ENCODE measurements at places on chromosomes 6 and 20. TPM values are rescaled to one million over a fixed set of nuclear protein-coding genes. Genes with fewer than 3 reads are reported as not detected.
A peak's percentile ranks its signal among the peaks of the same experiment; 100 is the strongest.

LINC00237 gene
- total RNA-seq = not detected

ZNF451 gene
- 69.3 TPM for total RNA-seq

CYP39A1 gene
- total RNA-seq = 0.84 TPM

PRND gene
- total RNA-seq = not detected

OTOR gene
- not detected for total RNA-seq

SLC13A3 gene
- 0.66 TPM for total RNA-seq

TSHZ2 gene
- 0.72 TPM for total RNA-seq

SASH1 gene
- total RNA-seq = 13.3 TPM

BPIFB1 gene
- total RNA-seq = not detected

PTK7 gene
- total RNA-seq = 728 TPM

TINAG gene
- not detected for total RNA-seq

MATN4 gene
- 0.19 TPM for total RNA-seq

NT5E gene
- total RNA-seq = 77.4 TPM

GCLC gene
- 26.9 TPM for total RNA-seq

GRCh38 chr20:62758226-62758912, 37.9 kb upstream of the MRGBP start:
- DNase-seq = no peak

GRCh38 chr6:119683031-119683430, 333.5 kb upstream of the MAN1A1 start:
- DNase-seq = no peak

GRCh38 chr6:26624557-26624956, 27.8 kb downstream of the ABT1 start:
- no peak for DNase-seq

DNA sequence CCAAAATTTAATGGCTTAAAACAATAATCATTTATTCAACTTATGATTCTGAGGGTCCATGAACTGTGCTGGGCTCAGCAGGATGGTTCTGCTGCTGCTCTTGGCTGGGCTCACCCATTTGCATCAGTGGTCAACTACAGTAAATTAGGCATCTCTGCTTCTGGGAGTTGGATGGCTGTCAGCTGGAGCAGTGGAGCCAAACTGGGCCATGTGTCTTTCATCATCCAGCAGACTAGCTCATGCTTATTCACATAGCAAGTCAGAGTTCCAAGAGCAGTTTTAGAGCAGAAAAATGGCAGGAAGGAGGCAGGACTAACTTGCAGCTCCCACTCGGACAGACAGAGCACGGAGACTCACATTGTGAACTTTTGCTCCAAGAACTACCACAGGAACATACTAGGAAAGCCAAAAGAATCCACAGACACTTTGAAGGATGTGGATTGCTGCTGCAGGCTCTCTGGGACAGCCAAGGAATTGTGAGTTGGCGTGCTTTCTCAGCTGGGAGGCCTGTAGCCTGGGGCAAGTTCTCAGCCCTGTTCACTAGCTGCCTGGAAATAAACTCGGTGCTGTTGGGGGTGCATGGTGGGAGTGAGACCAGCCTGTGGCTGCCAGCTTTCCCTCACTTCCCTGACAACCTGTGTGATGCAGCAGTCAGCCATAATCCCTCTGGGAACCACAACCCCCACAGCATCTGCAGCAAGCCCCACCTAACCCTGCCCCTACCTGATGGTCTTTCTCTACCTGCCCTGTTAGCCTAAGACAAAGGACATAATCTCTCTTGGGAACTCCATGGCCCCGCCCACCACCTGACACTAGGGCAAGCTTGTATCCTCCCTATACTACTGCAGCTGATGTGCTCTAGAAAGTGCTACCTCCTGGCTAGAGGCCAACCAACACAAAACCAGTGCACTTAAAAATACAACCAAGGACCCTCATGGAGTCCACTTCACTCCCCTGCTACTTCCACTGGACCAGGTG, 129.0 kb downstream of the JPH2 start:
- peak; percentile 18 for DNase-seq

- DNase-seq = peak; percentile 42
Measured at GRCh38 chr6:22332711-22333110, 35.9 kb upstream of the PRL start.

- DNase-seq = no peak
Measured at GRCh38 chr20:62165762-62166399, 16.9 kb upstream of the MTG2 start.

DNA sequence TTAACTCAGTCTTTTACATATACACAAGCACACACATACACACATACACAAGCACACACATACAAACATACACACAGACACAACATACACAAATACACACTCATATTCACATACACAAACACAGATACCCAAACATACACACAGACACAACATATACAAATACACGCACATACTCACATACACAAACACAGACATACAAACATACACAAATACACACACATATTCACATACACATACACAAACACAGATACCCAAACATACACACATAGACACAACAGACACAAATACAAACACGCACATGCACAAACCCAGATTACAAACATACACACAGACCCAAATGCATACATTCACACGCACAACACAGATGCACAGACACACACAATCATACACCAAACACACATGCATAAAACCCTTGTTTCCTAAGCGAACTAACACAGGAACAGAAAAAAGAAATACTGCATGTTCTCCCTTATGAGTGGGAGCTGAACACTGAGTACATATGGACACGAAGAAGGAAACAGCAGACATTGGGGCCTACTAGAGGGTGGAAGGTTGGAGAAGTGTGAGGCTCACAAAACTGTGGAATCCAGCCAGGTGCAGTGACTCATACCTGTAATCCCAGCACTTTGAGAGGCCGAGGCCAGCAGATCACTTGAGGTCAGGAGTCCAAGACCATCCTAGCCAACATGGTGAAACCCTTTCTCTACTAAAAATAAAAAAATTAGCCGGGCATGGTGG, 34.2 kb downstream of the PIM1 start:
- peak; percentile 38 for DNase-seq

GRCh38 chr6:55997223-55997874, 122.0 kb upstream of the BMP5 start:
- no peak for DNase-seq

DNA sequence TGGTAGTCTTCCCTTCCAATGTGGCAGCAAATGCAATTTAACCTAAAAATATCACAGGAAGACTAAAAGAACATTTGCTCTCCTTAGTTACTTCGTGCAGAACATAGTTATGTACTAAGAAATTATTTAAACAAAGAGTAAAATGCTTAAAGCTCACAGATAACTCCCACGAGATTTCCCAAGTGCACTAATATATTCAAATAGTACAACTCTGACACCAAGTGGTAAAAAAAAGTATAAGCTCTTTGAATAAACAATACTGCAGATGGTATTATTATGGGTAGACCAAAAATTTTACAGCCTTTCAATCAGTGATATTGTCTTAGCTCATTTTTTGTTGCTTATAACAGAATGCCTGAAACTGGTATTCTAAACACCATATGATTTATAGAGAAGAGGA, 52.8 kb upstream of the FILIP1 start:
- peak; percentile 7 for DNase-seq

GRCh38 chr6:123659960-123660748, 23.4 kb upstream of the TRDN start:
- DNase-seq = no peak

DNA sequence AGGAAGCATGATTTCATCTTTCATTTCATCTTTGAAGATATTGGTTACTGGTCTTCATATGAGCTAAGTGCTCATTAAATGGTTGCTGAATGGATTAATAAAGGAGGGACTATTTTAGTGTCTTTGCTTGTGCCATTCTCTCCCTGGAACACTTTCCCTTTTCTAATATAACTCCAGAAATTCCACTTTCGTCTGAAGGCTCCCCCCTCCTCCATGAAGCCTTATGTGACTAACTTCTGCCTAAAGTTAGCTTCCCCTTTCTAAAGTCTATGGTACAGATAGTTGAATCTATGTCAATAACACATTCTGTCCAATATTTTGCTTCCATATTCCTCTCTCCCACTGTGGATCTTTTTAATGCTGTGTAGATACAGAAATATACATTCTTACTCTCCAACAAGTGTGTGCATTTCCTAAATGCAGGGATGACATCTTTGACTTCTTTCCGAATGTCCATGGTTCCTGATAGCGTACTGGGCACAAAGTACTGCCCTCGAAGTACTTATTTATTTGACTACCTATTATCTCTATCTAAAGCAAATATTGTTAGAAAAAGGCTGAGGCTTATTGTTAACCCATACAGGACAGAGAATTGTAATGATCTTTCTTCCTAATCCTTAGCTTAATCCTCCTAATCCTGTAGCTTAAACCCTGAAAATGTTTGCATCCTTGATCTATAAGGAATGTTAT, 84.7 kb upstream of the ELOVL5 start:
- no peak for DNase-seq

DNA sequence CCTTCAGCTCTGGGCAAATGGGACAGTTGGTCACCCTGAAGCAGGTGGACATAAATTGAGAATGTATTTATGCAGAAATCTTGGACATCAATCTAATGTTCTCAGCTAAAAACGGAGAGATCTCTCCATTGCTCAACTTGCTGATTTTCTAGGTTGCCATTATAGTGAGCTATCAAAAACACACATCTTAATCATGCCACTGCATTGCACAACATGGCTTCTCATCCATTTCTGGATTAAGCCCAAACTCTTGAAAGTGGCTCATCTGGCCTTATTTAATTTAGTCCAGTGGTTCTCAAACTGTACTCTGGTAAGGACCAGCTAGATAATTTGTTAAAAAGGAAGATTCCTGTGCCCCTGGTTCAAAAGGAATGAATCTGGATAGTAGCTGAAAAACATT, 324.9 kb upstream of the CITED2 start:
- DNase-seq = peak; percentile 25

DNA sequence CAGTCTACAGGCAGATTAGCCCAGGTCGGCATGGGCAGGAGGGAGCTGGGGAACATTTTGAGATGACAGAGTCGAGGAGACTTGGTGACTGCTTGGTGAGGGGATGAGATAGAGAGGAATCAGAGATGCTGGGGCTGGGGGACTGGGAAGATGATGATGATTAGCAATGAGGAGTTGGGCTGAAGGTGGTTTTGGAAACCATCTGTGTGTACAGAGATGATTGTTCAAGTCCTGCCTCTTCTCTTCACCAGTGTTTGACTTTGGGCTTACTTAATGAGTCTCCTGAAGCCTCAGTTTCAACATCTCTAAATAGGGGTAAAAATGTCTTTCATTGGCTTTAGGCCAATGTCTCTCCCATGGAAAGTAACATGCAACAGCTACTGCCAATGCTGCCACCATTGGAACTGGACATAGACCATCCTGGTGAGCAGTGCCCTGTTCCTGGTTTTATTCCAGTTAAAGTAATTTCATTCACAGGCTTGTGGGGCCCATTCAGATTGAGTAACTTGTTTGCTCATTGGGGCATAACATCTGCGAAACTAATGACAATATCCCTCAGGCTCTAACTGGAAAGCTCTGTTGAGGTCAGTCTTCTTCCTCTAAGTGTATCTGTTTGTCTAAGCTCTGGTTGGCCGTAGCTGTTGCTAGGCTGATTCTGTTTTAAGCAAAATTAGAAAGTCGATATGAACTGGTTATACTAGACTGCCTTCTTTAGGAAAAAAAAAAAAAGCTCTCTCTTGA, 99.1 kb downstream of the ARMC2 start:
- peak; percentile 65 for DNase-seq

- DNase-seq = no peak
Measured at GRCh38 chr6:63306420-63306819, 13.4 kb downstream of the LGSN start.

- peak; percentile 62 for DNase-seq
Measured at GRCh38 chr6:28944412-28944865, 20.7 kb upstream of the TRIM27 start.

DNA sequence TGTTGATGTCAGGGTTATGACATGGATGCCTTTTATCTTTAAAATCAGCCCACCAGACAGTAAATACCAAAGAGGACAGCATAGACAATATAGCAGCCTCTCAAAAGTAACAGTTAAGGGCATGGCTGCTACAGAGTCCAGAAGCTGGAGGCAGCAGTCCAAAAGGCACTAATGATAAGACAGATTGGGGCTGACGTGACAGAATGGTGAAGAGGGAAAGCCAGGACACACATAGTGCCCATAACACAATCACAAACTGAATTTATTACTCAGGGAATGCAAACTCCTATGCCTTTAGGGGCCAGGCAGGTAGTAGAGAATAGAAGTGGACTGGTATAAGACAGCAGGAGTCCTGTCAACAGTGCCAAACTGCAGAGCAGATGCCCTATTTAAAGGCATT, 40.7 kb downstream of the TP53INP2 start:
- DNase-seq = no peak

DNA sequence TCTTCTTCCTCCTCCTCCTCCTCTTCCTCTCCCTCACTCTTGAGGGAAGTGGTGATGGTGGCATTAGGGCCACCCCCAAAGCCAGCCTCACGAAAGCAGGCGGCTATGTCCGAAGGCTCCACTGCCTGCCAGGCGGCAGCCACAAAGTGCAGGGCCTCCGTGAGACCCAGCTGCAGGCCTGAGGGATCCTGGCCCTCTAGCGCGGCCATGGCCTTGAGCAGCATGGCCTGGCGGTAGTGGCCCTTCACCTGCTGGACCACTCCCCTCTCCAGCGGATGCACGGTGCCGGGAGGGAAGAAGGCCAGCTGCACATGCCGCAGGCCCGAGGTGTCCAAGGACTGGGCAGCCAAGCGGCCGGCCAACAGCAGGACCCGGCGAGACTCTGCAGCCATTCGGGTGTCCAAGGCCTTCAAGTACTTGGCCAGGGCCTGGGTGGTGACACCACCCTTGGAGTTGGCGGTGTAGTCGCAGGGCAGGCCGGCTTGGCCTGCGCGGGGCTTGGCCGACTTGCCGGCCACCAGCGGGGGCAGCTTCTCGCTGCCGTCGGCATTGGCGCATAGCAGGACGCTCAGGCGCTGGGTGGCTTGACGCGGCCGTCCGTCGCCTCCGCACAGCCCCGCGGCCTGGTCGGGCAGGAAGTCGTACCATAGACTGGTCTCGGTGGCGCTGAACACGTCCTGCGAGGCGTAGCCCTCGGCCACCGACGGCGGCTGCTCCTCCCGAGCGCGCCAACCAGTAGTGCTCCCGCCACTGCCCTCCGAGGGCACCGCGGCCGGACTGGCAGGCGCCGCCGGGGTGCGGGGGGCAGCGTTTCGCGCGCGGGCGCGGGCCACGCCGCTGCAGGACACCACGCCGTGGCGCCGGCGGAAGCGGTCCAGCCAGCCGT, 1.1 kb downstream of the CENPB start:
- DNase-seq = no peak

- DNase-seq = no peak
Measured at GRCh38 chr20:49831022-49831769, 18.6 kb downstream of the SLC9A8 start.

DNA sequence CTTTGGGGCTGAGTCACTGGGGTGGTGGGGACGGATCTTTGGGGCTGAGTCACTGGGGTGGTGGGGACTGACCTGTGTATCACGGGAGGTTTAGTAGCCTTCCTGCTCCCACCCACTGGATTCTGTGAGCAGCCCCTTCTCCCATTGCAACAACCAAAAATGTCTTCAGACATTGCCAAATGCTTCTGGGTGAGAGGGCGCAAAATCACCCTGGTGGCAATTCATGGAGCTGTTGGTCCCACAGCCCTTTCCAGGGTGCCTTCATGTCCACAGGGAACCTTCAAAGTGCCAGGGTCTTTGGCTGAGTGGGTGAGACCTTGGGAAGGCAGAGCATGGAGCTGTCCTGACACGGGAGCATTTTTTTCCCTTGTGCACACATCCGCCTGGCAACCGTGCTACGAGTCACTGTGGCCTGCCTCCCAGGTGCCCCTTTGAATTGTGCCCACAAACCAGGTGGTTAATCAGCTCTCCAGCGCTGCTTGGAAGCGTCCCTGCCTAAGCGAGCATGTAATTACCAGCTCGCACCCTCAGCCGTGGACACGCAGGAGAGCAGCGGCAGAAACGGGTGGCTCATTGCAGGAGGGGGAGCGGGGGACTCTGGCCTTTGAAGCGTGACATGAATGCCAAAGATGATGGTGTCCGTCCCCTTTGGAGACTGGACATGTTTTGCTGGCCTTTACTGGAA, 27.4 kb upstream of the APCDD1L start:
- peak; percentile 55 for DNase-seq

All from astrocyte (in vitro differentiated cells and primary cell).